ENCODE measurements at places on chromosomes 2 and 18.

DNA sequence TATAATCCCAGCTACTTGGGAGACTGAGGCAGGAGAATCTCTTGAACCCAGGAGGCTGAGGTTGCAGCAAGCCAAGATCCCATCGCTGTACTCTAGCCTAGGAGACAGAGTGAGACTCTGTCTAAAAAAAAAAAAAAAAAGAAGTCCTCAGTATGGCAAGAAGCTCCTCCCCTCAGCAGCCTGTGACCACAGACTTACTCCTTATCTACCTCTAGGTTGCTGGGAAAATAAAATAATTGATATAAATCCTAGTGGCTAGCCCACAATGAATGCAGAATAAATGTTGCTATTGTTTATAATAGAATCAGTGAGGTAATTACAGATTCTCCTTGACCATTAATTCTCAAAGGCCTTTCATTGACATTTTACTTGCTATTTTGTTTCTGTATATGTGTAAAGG lies 70.6 kb downstream of the IRS1 start:
- DNase-seq, result no peak

DNA sequence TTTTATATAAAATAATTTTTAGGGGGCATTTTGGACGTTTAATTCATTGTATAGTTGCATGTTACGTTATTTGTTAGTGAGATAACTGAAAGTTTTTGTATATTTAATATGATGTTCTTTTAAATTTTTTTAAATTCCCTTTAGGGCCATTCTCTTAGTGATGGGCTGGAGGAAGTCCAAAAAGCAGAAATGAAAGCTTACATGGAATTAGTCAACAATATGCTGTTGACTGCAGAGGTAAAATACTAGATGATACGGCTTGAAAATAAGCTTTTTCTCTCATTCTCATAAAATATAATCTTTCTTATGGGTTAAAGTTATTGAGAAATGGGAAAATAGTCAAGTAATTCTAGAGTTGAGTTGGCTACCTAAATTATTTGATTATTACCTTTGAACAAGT lies 58.9 kb downstream of the MTX2 start:
- no peak for DNase-seq

- no peak for DNase-seq
Observed at GRCh38 chr2:200705305-200706041, 106.2 kb upstream of the BZW1 start.

GRCh38 chr18:13265008-13265910 lies 46.7 kb downstream of the LDLRAD4 start:
- peak; percentile 35 for DNase-seq

GRCh38 chr2:170713543-170714380 lies 1.4 kb upstream of the SP5 start:
- DNase-seq, result no peak
